ENCODE measurements at places on chromosomes 7 and 10.

DNA sequence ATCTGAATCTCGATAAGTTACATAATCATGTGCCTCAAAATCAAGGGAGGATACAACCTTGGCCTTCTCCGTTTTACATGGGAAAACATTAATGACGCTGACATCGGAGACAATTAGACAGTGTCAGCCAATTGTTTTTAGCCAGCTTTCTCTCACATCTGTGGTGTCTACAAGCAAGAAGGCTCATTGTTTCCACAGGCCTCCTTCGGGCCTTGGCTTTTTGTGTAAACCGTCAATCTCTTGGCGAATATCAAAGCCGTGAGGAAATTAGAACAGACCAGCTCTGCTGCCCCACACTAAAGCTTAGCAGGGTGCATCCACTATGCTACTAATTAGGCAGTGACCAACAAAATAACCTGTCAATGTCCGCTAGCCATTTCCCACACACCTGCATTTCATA lies 43.2 kb downstream of the VAX1 start:
- no peak for DNase-seq

DNA sequence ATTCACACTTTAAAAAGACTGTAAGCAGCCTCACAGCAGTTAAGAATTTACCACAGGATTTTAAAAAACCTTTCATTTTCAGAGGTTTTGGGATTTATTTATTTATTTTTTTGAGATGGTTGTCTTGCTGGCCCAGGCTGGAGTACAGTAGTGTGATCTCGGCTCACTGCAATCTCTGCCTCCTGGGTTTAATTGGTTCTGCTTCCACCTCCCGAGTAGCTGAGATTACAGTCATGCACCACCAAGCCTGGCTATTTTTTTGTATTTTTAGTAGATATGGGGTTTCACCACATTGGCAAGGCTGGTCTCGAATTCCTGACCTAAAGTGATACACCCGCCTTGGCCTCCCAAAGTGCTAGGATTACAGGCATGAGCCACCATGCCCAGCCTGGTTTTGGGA lies 19.1 kb downstream of the MINDY4 start:
- DNase-seq = no peak

DNA sequence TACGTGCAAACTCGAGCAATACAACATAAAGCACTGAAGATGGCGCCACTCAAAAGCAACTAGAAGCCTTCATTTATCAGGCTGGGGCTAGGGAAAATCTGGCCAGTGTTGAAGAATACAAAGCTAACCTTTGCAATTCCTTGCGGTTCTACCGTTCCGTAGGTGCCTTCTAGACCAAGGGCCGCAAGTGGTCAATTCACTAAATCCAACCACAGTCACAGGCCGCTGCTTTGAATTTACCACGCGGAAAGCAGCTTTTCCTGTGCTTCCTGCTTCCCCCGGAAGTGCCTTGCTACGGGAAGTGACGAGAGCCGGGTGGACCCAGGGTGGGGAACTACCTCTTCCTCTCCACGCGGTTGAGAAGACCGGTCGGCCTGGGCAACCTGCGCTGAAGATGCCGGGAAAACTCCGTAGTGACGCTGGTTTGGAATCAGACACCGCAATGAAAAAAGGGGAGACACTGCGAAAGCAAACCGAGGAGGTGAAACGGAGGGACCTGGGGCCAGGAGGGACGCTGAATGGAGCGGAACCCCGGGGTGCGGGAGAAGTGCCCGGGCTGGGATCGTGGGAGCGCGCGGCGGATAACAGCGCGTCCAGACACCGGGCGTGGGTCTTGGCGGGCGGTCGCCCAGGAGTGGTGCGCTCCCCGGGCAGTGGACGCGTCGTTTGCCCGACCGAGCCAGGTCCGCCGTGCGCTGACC lies at the start of gene DDX21:
Gene DDX21, plus strand, starts transcription at position 339 of the 701 bp plus-strand sequence. Its CDS starts 56 bp downstream, at position 395.
- DNase-seq = peak; percentile 71

DNA sequence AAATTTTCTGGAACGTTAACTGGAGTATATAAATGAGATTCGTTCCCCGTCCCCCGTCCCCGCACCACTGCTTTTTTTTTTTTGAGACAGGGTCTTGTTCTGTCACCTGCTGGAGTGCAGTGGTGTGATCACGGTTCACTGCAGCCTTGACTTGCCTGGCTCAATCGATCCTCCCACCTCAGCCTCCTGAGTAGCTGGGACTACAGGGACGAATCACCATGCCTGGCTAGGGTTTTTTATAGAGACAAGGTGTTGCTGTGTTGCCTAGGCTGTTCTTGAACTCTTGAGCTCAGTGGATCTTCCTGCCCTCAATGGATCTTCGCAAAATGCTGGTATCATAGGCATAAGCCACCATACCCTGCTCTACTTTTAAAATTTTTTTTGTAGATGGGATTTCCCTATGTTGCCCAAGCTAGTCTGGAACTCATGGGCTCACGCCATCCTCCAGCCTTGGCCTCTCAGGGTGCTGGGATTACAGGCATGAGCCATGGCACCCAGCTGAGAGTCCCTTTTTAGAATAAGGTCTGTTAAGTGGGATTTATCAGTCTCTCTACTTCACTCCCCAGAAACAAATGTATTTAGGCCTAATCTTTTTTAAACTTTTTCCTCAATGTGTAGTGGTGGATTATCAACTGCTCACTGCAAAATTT lies 122.9 kb downstream of the LYZL1 start:
- no peak for DNase-seq

GRCh38 chr7:155746188-155746587 lies 66.1 kb downstream of the SHH start:
- DNase-seq = no peak

- no peak for DNase-seq
These were observed 19.1 kb upstream of the PCGF5 start for GRCh38 chr10:91201213-91201996.

- DNase-seq = no peak
These were observed 162.7 kb downstream of the DGKB start for GRCh38 chr7:14739841-14740185.

DNA sequence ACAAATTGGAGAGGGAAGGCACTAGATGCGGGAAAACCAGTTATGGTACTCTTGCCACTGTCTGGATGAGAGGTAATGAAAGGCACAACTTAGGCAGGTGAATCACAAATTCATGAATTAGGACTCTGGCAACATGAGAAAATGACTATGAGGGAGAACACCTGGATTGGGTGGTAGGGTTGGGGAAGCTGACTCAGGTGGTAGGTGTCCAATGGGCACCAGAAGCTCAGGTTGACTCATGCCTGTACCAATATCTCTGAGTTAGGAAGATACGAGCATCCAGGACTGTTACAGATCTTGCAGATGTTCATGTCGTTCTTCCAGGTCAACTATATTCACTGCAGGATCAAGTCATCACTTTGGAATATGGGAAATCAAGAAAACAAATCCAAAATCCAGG lies 56.7 kb downstream of the NPY start:
- no peak for DNase-seq

DNA sequence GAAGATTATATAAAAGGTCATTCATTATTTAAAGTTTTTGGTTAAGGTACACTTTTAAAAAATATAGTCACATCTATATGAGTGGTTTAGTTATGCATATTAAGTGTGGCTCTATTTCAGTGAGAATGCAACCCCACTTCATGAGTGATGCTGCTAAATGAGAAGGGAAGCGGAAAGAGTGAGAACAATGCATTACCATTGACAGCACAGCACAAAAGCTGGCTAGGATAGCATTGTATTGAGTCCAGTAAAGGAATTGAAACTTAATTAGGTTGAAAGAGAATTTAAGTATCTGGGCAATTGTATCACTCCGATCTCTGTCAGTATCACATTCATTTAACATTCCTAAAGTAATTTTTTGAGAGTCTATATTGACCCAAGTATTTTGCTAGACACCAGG lies 13.2 kb downstream of the POM121L12 start:
- no peak for DNase-seq

GRCh38 chr10:108241166-108241565 lies 1076.7 kb upstream of the SORCS1 start:
- no peak for DNase-seq

DNA sequence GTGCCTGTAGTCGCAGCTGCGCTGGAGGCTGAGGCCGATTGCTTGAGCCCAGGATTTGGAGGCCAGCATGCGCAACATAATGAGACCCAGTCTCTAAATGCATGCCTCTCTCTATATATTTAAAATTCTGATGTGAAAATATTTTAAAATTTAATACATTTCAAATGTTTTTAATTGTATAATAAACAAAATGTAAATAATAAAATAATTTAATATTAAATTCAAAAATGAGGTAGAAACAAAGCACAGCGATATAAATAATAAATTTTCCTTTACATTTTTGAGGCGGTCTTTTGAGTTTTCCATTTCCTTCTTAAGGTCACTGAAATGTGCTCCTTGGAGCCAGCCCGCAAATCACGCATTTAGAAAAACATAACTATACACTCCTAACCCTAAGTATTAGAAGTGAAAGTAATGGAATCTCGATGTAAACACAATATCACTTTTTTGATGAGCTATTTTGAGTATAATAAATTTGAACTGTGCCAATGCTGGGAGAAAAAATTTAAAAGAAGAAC lies 523 bp upstream of the CDK1 start:
- DNase-seq = no peak

DNA sequence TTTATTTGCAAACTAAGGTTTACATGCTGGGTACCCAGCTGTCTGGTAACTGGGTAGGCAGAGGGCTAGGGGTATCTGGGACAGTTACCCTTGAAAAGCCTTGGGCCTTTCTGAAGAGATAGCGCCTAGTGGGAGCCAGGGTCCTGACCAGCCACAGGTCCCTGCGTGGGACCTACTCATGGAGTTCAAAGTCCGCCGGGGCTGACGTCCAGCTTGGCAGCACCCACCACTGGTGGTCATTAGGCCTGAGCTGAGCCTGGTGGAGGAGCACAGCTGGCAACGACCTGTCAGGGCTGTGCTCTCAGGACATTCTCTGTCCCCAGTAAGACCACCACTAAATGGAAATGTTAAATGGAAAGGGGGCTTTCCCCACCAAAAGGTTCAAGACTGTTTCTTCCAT lies 20.0 kb downstream of the GUSB start:
- no peak for DNase-seq

- DNase-seq = no peak
These were observed 55.1 kb downstream of the VCL start for GRCh38 chr10:74052994-74053393.

- no peak for DNase-seq
These were observed 701 bp upstream of the GBX1 start for GRCh38 chr7:151168003-151168786.

- DNase-seq = no peak
These were observed 8.0 kb upstream of the IL6 start for GRCh38 chr7:22718911-22719420.

GRCh38 chr10:7857262-7857661 lies 39.0 kb downstream of the TAF3 start:
- no peak for DNase-seq

DNA sequence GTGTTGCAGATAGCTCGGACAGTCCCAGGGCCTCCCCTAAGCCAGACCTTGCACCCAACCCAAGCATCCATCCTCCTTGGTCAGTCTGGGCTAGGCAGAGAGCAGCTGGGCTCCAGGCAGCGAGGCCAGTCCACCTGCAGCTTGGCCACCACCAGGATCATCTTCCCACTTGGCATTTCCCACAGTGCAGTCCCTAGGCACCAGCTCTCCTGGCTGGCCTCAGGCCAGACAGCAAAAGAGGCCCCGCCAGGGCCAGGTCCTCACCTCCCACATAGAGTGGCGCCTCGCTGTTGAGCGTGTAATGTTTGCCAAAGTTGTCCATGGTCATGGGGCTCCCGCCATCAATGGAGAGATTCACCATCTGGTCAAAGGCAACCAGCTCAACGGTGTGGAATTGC lies 171.7 kb downstream of the LCOR start:
- no peak for DNase-seq

GRCh38 chr7:143505838-143506237 lies 28.2 kb downstream of the TAS2R41 start:
- no peak for DNase-seq
